Fibroblast of the aortic adventitia (primary cell): ENCODE measurements at places on chromosomes 13 and 19.
A peak's percentile ranks its signal among the peaks of the same experiment; 100 is the strongest.

DNA sequence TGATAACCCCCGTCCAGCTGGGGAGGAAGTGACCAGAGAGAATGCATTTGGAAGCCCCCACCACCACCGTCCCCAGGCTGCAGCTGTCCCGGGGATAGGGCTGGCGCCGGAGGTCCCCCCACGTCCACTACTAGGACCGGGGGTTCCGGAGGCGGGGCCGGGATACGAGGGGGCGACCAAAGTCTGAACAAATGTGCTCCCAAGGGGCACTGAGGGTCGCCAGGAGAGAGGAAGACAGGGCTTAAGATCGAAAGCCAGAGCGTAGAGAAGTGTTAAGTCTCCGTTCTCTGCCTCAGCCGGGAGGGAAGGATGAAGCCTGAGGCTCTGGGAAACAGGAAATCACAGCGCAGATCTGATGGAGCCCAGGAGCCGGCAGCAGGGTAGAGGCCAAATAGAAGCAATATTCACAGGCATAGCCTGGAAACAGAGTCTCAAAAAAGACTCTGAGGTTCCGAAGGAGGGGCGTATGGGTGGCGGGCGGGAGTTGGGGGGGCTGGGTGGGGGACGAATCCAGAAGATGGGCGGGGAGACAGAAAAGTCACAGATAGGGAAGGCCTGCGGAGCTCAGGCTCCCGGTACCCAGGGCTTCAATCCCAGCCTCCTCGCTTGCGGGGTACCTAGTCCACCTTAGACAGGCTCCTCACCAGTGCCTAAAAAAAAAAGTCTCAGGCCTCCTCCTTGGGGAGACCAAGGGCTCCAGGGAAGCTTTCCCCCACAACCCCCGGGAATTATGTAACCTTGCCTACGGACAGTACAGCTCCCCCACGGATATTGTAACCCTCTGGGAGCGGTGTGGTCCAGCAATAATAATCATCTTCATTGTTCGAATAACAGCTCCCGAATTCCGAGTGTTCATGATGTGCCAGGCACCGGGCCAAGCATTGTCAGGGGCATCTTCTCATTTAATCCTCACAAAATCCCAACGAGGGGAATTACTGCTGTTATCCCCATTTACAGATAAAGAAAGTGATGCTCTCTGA lies 1.1 kb upstream of the ERF start:
- DNase-seq: peak; percentile 64

DNA sequence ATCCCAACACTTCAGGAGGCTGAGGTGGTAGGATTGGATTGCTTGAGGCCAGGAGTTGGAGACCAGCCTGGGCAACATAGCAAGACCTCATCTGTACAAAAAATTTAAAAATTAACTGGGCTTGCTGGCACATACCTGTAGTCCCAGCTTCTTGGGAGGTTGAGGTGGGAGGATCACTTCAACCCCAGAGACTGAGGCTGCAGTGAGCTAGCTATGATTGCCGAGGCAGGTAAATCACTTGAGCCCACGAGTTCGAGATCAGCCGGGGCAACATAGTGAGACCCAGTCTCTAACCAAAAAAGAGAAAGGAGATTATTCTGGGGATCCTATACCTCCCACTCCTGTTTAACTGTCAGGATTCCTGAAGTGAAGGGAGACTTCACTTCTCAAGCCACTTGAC lies 16.4 kb upstream of the GARRE1 start:
- DNase-seq: no peak

- no peak for DNase-seq
These were observed 87.6 kb downstream of the MYCBP2 start for GRCh38 chr13:77239312-77239711.

DNA sequence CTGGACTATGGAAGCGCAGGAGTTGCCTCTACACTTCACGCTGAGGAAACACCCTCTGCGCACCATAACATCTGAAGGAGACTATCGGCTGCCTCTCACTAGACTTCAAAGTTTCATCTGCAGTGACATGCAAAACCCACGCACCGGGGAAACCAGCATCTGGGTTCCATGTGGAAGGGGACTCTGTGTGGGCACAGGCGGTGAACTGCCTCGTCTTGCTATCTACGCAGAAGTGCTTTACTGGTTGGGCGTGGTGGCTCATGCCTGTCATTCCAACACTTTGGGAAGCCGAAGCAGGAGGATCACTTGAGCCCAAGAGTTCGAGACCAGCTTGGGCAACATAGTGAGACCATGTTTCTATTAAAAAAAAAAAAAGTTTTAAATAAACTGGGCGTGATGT lies 116.4 kb downstream of the STK24 start:
- no peak for DNase-seq

GRCh38 chr19:35074426-35075201 lies 33.1 kb downstream of the HPN start:
- no peak for DNase-seq
